Astrocyte of the hippocampus (primary cell): ENCODE measurements at places on chromosomes 5 and 9.

DNA sequence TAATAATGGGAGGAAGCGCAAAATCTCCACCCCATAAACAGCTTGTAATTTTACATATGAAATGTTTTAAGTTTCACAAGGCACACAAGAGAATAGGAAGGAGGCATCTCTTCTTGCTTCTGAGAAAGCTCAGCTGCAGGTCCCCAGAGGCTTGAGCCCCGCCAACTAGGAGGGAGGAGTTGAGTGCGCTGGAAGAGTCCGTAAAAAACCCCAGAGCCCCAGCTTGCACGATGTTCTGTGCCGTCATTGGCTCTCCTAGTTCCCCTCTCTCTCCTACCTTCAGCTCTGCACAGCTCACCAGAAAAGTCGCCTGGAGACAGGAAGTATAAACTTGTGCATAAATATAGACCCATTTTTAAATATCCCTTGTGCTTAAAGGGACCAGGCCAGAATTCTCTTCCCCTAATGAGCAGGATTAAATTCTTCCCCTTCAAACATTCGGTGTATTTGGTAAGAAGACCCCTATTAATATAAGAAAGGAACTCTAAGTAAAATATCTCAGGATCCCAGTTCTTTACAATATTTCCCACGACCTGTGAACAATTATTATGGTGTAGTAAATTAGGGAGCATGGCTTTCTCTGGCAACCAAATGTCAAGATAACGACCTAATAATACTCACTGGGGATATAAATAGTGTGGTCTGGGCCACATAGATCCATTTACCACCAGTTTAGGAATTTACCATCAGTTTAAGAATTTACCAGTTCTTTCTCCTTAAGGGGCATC is 13.7 kb downstream of the GLRX start:
- no peak for DNase-seq

DNA sequence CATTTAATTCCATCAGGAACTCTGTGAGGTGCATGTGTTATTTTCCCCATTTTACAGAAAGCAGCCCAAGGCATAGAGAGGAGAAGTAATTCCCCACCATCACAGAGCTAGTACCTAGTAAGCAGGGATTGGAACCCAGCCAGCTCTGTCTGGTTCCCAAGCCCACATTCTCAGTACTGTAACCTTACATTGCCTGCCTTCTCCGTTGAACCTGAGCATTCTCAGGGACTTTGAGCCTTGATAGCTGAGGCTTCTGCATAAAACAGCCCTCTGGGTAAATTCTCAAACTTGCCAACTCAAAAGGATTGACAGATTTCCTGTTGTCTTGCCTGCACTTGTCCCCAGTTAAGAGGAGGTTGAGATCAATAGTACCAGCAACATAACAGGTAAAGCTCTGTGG is 9.2 kb upstream of the GLE1 start:
- no peak for DNase-seq

DNA sequence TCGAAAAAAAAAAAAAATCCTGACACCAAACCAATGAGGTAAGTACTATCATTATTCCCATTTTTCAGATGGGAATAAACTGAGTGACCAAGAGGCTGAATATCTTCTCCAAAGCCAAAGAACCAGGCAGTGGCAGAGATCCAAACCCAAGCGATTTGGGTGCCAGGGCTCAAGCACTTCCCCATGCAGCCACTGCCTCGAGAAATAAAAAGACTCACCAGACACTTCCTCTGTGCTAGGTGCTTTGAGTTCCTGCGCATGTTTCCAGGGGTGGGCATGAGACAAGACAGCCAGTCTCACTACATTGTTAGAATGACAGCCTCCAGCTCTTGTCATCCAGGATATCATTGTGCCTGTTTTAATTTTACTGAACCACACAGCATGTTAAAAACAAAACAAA is 2.3 kb upstream of the RPL26L1 start:
- DNase-seq = no peak

- DNase-seq = peak; percentile 45
These were observed 3.7 kb upstream of the PAPPA start for GRCh38 chr9:116149844-116150243.

GRCh38 chr5:757346-757930 is 27.1 kb downstream of the ZDHHC11B start:
- DNase-seq = no peak

DNA sequence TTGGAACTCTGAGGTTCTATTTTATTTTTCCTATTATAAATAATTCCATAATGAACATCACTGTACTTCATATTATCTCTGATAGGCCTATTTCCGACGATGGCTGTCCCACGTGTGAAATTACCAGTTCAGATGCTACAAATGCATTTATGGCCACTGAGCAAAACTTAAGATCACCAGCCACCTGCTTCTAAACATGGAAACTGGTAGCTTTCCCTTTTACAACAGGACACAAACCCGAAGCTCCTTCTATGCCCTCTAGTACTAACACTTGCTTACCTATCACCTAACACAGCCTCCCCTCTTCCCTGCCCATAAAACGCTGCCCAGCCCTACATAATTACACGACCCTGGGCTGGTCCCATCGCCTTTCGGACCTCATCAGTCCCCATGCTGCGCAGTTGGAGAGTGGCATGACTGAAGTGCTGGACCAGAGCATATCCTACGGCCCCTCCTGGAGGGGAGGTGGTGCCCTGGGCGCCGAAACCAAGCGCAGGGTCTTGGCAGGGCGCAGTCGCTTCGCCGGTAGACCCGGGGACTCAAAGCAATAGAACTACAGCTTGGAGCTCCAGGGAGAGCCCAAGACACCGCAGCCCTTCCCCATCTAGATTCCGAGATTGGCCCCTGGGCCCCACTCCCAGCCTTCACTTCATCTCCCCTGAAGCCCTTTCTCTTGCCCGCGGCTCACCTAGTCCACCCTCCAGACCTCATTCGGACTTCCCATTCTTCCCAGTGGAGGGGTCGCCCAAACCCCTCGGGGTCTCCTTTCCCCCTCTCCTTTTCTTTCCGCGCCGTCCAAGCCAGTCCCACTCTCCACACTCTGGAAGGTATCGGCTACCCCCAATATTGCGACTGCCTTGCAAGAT is 1.0 kb upstream of the SAP30L start:
- peak; percentile 40 for DNase-seq
